WERI-Rb-1 (cell line): ENCODE measurements at places on chromosomes 12 and 14.
A peak's percentile ranks its signal among the peaks of the same experiment; 100 is the strongest.

DNA sequence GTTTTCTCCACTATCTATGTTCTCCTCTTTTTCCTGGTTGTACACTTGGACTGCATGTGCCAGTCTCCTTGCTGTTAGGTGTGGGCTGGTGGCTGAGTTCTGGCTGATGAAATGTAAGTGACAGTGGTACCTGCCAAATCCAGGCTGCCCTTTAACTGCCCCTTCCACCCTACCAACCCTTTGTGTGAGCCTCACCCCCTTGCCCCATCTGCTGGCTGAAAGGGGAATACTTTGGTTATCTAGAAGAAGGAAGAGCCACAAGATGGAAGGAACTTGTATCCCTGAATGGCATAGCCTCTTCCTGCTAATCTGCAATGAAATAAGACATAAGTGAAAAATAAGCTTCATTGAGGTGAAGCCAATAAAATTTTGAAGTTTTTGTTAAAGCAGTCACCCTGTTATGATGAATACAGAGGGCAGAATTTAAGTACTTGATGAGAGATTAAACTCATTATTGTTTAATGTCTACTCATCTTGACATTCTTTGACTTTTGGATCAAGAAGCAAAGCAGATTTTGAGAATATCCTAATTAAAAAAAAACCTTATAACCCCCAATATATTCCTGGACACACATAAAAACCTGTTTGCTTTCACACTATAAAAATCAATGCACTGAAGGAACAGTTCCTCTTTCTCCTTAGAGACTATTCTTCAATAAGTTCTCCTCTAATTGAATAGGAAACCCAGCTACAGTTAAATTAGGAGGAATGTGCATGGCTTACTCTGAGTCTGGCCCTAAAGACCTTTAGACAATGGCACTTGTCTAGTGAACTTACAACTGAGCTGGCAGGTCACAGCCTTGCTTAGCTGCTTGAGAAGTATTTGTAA is 262.6 kb upstream of the BTG1 start:
- DNase-seq = peak; percentile 67

- no peak for DNase-seq
Observed at GRCh38 chr12:57741844-57742738, 2.7 kb upstream of the TSPAN31 start.

DNA sequence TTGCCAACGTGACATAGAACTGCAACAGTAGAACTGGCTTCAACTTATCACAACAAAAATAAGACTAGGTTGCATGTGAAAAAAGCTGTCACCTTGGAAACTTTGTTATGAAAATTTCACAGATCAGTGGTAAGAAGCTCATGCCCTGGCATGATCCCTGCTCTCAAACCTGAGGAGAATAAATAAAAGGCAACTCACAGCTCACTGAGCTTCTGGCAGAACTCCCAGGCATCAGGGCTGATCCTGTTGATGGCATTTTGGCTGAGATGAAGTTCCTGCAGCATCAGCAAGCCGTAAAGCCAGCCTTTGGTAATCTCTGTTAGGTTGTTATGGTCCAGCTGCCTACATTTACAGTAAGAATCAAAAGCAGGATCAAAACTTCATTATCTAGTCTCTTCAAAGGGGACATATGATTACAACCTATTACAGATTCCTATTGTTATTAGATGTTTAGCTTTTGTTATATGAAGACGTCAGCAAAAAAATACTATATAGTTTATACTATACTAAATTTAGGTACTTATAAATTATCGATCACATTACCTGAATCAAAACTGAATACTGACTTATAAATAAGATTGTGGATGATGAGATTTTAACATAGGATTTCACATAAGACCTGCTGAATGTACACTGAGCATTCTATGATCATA is 32.0 kb downstream of the LRIG3 start:
- peak; percentile 9 for DNase-seq

- no peak for DNase-seq
Observed at GRCh38 chr14:36450550-36450949, 69.5 kb downstream of the NKX2-1 start.

GRCh38 chr12:5033883-5034282 is 9.8 kb upstream of the KCNA5 start:
- DNase-seq = no peak

- no peak for DNase-seq
Observed at GRCh38 chr12:60257063-60257462, 661.2 kb downstream of the SLC16A7 start.

DNA sequence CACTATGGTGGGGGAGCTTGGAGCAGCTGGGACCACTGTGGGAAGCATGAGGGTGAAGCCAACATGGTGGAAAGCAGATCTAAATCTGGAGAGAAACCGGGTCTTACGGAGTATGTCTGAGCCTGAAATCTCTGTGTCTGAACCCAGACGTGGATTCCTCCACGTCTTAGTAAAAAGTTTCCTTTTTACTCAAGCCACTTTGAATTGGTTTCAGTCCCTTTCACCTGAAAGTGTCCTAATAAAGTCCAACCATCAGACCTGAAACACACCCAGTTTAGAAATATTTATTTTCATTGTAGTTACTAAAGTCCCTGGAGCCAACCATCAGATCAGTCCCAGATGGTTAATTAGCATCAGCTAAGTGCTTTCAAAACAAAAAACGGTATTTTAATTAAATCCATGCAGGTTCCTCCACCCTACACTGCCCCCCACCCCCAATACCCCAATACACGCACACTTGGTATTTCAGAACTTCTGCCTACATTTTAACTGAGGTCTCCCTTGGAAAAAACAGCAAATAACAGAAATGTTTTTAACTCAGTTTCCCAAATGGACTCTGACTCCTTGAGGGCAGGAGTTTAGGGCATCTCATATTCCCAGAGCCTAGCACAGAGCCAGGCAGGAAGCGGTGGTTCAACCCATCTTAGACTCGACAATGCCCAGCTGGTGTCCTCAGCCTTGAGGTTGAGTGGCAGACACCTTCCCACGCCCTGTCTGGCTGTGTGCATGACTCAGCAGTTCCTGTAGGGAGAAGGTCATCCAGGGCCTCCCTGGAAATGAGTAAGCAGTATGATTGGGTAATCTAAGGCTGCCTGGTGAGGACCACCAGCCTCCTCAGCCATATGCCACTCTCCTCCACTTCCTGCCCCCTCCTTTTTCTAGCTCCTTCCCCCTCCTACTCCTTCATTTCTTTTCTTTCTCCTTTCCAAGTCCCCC is 175.8 kb downstream of the TTC8 start:
- peak; percentile 42 for DNase-seq

- no peak for DNase-seq
Observed at GRCh38 chr14:69375722-69376121, 22.4 kb downstream of the ERH start.

- DNase-seq = no peak
Observed at GRCh38 chr14:75738192-75738591, 77.1 kb downstream of the TTLL5 start.

DNA sequence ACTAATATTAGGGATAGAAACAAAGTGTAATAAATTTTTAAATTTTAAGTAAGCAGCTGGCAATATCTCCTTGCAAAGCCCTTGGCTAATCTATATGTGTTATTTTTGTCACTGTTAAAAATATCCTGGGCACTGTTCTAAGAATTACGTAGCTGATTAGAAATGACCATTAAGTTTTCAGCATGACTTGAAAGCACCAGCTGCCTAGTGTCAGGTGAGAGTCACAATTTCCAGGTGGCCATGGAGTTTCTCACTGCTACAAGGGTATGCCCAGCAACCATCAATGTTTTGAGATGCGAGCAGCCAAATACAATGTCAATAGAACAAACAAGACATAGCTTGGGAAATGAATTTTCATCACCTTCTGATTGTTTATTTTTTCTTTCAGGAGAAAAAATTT is 23.3 kb upstream of the GYS2 start:
- DNase-seq = no peak
